ENCODE measurements at places on chromosomes 7 and 10.

- DNase-seq = no peak
Measured at GRCh38 chr10:122295451-122295809, 24.3 kb downstream of the BTBD16 start.

DNA sequence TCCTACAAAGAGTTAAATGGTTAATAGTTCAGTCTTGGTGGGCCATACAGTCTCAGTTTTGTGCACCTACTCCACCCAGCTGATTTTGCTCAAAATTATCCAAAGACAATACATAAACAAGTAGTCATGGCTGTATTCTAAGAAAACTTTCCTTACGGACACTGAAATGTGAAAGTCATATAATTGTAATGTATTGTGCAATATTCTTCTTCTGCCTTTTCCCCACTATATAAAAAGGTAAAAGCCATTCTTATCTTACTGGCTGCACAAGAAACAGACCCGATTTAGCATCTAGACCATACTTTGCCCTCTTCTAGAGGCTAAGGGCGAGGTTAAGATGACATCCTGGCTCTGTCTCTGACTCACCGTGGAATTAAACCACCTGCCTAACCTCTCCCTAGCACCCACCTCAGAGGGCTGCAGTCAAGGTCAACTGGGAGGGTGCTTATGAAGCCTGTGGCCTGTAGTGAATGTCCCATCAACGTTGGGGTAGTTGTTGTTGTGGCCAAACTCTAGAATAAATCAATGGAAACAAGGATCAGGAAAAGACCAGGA is 63.8 kb upstream of the DOCK1 start:
- no peak for DNase-seq

GRCh38 chr10:46525177-46525823 is 31.2 kb downstream of the GPRIN2 start:
- no peak for DNase-seq

DNA sequence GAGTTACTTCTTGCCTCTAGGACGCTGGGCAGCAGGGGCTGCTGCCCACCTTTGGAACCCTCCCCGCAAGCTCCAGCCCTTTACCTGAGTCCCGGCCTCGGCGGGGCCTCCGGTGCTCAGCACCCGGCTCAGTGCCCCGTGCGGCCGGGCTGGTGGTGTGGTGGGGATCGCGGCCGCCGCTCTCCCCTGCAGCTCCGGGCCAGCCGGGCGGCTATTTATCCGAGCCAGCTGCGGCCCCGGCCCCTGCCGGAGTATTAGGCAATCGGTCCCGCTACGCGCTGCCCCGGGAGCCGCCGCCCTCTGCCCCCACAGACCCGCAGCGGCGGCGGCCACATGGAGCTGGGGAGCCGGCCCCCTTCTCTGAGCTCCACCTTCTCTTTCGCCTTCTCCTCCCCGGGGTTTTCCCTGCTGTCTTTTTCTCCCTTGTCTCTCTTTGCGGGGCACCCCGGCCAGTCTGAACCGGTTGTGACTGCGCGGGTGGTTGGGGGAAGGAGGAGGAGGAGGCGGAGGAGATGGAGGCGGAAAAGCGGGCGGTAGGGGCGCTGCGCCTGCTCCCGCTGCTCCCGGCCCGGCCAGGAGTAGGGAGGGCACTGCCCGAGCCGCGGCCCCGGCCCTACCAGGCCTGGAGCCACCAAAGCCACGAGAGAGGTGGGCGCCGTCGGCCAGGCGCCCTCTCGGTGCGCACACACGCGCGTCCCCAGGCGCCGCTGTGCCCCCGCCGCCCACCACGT is at the start of gene SLC16A9:
SLC16A9 (minus strand) TSS at position 456 of the 731 bp plus-strand sequence. CDS start 25,559 bp downstream, outside the sequence.
- no peak for DNase-seq

GRCh38 chr7:48424731-48425130 is 253.5 kb downstream of the ABCA13 start:
- no peak for DNase-seq

DNA sequence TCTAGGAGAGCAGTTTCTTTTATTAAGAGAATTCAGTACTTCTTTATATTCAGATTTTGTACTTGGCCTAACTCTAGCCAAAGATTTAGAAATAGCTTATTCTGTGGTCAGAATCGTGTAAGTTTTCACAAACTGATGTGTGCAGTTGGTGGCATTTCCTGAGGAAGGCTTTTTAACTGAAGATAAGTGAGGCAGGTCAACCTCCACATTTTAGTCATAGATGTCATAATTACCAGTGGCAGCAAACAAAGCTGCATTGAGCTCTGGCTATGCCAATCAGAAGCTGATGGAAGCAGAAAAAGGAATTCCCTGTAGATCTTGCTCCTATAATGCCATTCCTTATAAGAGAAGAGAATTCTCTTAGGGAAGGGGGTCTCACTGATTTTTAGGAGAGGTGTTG is 141.3 kb upstream of the SP8 start:
- no peak for DNase-seq

DNA sequence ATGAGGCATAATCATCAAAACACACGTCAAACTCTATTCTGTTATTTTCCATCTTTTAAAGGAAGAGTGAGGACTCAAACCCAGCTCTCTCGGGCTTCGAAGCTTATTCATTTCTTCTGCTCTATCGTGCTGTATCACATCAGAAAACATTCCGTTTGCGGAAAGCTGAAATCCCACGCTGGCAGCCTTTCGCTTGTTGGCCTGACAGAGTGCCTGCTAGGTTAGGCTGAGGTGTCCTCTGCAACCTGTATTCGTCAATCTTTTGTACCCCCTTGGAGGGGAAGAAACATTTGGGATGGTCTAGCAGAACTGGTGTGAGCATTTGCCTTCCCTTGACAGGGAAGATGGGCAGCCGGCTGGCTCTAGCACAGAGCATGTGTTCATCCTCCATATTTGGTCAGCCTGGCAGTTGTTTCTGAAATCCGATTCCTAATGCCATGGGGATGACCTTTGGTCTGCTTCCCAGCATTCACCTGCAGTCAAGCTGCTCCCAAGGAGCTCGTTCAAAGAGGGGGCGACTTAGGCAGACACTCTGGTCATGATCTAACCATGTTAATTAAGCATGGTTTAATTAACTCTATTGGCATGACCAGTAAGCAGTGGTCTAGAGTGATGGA is 55.2 kb downstream of the TACC2 start:
- DNase-seq = no peak

GRCh38 chr7:12737373-12737772 is 49.9 kb downstream of the ARL4A start:
- DNase-seq = no peak

DNA sequence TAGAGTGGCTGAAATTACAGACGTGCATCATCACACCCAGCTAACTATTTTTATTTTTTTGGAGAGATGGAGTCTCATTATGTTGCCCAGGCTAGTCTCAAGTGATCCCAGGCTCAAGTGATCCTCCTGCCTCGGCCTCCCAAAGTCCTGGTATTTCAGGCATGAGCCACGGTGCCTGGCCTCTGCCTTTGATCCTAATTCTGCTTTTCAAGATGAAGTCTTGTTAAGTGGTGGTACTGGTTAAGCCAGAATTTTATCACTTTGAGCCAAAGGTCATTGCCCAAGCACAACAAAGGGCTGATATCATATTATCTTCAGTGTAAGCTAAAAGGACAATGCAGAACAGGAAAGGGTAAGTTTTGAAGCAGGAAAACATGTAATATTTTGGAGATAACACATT is 64.2 kb downstream of the MYOF start:
- no peak for DNase-seq

DNA sequence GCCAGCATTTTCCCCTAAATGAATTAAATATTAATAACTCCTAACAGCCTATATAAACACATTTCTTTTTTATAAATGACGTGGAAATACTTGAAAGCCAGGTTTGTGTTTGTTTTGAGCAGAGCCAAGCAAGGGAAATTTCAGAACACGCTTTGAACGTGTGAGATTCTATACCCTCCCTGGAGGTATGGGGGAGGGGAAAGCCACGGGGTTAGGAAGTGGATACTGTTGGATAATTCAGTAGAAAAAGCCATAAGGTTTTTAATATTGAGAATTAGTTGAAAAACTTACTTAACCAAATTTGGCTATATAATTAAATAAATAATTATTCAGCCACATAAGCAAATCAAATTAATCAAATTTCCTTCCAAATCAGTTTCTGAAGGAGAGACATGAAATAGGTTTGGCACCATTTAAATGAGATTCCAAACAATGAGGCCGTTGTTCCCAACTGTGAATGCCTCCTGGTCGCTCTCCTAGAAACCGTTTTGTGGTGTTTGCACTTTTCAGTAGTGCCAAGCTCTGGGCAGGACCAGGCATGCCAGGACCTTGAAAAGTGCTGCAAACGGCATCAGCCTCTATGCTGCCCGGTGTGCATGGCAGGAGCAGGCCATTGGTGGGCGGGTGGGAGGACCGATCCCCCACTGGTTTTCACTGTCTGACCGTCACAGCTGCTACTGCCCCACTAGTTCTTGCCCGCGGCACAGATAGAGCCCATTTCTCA is 88.1 kb downstream of the SEPTIN14 start:
- no peak for DNase-seq

DNA sequence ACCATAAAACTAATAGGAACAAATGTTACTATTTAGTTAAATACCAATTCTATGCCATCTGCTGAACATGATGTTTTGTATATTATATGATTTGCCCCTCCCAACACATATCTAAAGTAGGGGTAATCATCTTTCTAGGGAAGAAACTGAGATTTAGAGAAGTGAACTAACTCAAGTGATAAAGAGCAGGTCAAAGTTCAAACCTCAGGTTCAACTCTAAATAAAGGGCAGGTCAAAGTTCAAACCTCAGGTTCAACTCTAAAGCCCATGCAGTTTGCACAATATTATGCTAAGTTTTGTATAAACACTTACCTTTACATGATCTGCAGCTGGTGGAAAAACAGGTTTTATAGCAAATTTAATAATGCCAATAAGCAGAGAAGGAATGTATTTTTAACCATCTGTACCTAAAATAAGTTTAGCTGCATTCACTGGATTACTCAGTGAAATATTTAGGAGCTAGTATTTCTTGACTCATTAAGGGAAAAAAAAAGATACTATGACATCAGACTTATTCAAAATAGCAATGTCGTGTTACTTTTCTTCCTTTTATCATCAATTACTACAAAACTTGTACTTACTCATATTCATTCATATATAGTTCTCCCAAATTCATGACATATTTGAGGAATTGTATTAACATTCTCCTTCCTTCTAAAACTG is 1194.3 kb upstream of the CELF2 start:
- no peak for DNase-seq

DNA sequence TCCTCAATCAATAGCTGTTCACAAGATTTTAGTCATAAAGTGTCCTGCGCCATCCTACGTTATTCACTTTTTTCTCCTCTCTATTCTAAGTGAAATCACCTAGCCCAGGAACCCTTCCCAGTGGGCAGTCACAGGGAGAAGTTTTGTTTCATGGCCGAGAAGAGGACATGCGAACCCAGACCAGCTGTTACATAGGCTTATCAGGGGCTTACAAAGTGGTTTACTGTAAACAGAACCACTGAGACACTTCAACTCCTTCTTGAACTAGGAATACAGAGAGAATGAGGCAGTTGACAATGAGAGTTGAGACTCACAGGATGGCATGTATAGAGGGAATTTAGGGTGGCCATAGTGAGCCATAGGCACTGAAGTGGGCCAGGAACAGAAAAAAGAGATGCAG is 246.9 kb upstream of the GLI3 start:
- DNase-seq = no peak

GRCh38 chr7:92569137-92569536 is 21.1 kb downstream of the FAM133B start:
- no peak for DNase-seq

DNA sequence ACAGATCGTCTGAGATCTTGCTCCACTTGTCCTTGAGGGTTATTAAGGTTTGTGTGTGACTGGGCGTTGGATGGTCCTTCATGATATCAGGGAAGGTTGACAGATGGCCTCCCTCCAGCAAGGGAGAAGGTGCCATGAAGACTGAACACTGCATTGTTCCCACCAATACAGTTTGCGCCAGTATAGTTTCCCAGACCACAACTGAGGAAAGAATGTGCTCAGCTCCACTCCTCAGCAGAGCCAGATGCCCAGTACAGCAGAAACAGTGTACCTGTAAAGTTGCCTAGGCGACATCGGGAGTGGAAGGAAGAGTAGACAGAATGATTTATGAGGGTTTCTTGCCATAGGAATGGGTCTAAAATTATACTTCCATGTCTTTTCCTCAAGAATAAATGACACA is 137.5 kb downstream of the ST7 start:
- DNase-seq = no peak

DNA sequence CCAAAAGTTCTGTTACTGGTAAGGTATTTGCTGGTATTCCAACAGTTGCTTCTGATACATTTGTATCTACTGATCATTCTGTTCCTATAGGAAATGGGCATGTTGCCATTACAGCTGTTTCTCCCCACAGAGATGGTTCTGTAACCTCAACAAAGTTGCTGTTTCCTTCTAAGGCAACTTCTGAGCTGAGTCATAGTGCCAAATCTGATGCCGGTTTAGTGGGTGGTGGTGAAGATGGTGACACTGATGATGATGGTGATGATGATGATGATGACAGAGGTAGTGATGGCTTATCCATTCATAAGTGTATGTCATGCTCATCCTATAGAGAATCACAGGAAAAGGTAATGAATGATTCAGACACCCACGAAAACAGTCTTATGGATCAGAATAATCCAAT is 131.0 kb downstream of the AASS start:
- no peak for DNase-seq

DNA sequence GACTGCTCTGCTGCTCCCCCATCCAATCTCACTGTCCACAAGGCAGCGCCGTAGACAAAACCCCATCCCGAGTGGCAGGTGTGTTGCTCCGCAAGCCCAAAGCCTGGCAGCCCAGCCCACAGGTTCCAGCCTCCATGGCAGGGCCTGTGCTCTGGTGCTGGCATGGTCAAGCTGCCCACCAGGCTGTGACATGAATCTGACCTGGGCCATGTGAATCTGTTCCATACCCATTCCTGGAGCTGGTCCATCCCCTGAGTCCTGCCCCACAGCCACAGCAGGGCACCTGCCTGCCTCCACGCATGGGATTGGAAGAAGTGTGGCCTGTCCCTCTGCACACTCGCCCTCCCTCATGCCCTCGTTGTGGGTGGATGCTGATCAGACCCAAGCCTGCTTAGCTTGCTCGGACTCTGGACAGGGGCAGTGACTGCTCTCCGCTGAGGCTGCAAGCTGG is 128.8 kb downstream of the PTPN20 start:
- no peak for DNase-seq

DNA sequence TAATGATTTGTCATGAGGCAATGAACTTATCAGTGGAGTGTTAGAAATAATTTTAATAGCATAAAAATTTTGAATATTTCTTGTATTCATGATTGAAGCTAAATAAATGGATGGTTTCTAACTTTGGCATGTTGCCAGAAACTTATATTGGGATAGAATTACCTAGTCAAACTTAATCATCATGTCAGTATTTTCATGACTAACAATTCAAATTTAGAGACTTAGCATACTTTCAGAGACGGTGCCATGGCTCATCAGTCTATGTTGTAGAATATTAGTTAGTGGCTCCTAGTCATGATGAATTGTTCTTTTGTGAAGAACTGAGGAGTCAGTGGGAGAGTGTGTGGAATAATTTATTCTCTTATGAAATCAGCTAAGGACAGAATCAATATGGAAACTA is 599.6 kb upstream of the POT1 start:
- DNase-seq = no peak

DNA sequence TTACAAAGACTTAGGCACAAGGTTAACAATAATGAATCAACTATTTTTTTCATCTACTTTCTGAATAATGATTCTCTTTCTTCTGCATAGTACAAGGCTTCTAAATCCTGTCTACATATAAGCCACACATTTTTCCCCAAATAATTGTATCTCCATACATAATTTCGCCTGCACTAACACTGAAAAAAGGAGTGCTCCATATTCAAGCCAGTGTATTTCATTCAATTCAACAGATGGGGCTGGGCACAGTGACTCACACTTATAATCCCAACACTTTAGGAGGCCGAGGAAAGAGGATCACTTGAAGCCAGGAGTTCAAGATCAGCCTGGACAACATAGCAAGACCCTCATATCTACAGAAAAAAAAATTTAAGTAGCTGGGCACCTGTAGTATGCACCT is 86.0 kb upstream of the ZNF800 start:
- DNase-seq = no peak
